Stimulated activated CD8-positive, alpha-beta memory T cell treated with anti-CD3 and anti-CD28 coated beads, Interleukin-15, amount 100 ng/mL, for 1 hour (primary cell): ENCODE measurements at places on chromosomes 11 and 22.

GRCh38 chr22:26481112-26481693 lies 2.4 kb downstream of the HPS4 start:
- DNase-seq, result no peak

- no peak for DNase-seq
These were observed 1240.1 kb downstream of the LRRC4C start for GRCh38 chr11:40219401-40219800.

DNA sequence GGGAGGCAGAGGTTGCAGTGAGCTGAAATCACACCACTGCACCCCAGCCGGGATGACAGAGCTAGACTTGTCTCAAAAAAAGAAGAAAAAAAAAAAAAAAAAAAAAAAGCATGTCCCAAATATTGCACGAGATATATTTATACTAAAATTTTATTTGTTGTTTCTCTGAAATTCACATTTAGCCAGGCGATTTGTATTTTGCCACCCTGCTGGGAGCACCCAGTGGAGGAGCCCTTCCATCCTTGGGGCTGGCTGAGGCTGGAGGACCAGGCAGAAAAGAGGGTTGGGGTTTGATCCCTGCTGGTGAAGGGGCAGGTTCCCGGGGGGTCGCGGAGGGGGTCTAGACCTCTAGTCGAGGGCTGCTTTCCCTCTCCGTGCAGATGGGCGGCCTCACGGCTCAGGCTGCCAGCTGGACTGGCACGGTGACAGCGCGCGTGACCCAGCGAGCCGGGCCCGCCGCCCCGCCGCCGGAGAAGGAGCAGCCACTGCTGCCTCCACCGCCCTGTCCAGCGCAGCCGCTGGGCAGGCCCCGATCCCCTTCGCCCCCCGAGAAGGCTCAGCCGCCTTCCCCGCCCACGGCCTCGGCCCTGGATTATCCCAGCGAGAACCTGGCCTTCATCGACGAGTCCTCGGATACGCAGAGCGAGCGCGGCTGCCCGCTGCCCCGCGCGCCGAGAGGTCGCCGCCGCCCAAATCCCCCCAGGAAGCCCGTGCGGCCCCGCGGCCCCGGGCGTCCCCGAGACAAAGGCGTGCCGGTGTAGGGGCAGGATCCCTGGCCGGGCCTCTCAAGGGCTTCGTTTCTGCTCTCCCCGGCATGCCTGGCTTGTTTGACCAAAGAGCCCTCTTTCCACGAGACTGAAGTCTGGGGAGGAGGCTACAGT lies 952 bp upstream of the CATSPERZ start:
- DNase-seq, result no peak

- no peak for DNase-seq
These were observed 113.5 kb upstream of the IGLL5 start for GRCh38 chr22:22773979-22774604.

- DNase-seq, result no peak
These were observed 179.9 kb upstream of the C11orf87 start for GRCh38 chr11:109241988-109242536.

DNA sequence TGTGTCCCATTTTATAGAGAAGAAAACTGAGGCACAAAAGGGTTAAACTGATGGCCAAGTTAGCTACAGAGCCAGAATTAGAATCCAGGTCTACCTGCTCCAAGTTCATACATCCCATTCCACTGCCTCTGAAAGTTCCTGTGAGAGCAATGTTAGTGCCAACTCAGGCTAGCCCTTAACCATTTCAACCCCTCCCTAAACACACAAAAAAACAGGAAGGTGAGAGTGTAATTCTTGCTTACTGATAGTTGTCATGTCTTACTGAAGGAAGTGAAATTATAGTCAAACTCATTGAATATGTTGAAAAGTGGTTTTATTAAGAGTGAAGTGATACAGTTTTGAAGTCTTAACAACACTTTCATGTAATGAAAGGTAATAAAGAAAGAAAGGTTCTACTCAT lies 2.9 kb upstream of the E2F8 start:
- no peak for DNase-seq

DNA sequence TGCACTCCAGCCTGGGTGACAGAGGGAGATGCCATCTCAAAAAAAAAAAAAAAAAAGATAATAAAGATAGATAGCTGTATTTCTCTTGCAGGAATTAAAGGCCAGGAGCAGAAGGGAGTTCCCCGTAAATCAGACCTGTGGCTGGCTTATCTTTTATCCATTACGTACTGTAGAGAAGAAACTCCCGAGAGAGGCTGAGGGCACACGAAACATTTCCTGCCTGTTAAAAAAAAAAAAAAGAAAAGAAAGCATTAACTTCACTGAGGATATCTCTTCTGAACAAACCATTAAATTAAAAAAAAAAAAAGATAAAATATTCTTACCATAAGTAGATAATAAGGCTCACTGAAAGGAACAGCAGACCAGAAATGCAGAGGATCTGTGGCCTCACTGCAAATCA lies 22.5 kb downstream of the P4HA3 start:
- DNase-seq, result no peak

DNA sequence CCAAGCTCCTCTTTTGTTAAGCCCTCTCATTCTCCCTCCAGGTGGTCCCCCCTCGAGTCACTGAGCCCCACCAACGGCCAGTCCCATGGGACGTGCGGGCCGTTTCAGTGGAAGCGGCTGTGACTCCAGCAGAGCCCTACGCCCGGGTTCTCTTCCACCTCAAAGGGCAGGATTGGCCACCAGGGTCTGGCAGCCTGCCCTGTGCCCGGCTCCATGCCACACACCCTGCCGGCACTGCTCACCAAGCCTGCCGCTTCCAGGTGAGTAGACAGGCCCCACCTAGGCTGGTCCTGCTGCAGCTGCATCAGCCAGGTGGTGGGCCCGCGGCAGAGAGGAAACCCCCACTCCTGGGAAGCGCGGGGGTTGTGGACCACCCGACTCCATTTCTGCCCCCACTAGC lies 3.3 kb downstream of the TMEM132A start:
- no peak for DNase-seq

- no peak for DNase-seq
These were observed 569.1 kb upstream of the CCDC90B start for GRCh38 chr11:83855237-83855636.

GRCh38 chr11:129453293-129453721 lies 77.7 kb downstream of the BARX2 start:
- DNase-seq, result no peak

DNA sequence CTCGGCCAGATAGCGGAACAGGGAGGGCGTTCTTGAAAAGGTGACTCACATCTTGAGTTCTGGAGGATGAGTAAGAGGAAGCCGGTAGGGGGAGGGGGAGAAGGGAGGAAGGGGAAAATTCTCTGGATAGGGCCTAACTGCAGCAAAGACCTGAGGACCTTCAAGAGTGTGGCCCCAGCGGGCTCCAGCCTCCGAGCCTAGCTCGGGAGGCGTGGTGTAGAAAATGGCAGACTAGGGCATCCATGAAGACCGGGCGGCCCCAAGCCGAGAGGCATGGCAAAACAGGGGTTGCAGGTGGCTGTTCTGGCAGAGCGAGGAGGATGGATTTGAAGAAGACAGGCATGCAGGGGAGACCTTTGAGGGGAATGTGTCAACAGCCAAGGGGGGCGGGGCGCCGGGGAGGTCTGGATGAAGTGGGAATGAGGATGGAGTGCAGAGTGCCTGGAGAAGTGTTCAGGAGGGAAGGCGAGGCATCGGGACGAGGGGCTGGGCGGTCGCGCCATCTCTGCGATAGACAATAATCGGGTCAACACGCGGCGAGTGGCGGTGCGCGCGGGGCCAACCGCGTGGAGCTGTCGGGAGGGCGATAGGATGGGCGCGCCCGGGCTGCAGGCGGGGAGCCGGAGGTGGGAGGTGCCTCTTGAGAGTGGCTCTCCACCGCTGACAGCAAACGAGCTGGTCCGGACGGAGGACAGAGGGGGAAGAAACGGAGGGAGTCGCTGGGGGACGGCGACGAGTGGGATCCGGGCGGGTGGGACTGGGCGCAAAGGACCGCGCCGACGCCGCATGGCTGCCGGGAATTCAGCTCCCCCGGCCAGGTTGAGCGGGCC lies 40.0 kb upstream of the CREB3L1 start:
- DNase-seq, result no peak

DNA sequence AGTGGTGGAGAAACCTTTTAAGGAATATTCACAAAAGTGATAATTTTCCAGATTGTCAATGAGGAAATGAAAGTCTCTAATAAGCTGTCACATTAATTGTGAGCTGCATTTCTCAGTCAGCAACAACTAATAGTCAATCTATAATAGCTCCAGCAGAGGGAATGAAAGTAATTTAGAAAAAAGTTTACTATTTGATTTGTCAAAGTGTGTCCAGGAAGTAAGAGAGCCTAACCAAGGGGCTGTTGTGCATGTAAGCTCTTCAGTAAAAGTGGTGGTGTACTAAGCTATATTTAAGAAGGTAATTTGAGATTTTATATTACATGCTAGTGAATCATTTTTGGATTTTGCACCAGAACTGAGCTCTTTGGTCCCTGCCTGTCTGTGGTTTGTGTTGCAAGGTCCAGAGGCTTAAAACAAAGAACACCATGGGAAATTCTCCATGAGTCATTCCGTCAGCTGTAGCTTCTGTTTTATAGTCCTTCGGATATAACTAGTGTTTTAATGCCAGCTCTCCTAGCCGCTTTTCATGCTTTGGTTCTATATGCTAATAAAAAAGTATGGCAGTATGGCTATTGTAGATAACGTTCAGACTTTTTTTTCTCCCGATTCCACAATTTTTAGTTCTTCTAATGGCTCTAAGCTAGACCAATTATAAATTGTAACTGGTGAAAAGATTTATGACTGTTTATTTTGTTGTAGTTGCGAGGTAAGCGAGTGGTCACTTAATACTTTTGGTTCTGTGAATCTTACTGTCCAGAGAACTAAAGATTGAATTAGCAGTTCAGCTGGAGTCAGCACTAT lies 64.6 kb downstream of the ARHGEF12 start:
- DNase-seq, result no peak

DNA sequence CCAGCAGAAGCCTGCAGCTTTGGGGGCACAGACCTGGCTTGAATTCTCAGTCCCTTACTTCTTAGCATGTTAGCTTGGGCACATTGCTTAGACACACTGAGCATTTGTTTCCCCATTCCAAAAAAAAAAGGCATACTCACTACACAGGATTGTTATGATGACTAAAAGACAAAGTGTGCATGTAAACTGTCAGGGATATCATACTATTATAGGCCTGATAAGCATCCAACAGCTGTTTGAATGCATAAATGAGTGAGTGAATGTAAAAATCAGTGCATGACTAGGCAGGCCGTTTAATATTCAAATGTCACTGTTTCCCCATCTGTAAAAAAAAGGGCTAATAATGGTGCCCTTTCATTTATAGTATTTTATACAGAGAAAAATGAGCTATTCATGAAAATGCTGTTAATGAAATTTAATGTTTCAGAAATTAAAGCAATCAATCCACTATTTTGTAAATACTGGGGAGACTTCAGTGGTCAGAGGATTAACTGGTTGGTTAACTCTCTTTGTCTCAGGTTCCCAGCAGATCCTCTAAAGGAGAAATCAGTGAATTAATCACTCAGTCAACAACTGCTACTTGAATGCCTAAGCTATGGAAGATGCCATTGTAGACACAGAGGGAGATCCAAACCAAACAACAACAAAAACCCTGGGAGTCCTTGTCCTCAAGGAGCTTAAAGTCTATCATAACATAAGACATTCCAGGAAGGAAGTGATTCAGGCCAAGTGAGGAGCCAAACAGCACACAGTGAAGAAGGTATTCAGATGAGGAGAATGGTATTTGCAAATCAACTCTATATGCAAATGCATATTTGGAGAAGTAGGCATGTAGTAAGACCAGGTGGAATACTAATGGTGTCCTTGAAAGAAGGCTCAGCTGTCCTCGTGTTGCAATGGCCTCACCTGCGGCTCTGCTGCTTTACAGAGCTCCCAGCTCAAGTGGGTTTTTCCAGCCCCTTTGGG lies 26.8 kb downstream of the BARX2 start:
- DNase-seq, result no peak

- no peak for DNase-seq
These were observed 9.0 kb upstream of the NNMT start for GRCh38 chr11:114287154-114287553.

GRCh38 chr11:12214751-12215150 lies 104.4 kb downstream of the MICAL2 start:
- DNase-seq, result no peak

DNA sequence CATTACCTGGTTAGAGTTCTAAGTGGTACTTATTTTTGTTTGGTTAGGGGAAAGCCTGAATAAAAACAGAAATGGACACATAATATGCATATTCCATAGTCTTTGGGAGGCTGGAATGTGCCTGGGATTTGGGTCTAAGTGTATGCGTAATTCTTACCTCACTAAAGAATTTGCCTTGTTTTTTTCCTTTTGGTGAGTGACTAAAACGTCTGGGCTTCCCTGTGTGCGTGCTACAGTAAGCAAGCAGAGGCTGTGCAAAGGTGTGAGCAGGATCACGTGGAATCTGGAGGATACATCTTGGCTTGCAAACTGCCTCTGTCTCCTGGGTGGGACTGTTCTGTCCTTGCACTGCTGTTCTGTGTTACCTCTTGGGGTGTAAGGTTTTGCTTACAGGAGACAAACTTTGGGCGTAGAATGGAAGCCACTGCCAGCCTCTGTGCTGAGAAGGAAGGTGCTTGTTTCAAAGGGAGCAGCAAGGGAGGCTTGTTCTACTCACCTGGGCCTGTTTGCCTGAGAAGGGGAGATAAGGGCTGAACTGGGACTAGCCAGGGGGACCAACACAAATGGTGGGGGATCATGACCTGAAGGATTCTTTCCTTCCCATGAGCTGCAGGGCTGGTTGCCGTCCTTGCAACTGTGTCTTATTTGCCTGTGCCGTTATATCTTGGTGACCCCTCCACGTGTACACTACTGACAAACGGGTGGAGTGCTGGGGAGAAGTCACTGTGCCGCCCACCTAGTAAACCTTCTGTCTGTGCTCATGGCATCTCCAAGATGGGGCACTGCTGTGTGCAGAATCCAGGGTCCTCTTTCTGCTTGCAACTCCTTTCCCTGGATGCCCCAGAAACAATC lies 4.5 kb downstream of the NEAT1 start:
- no peak for DNase-seq

GRCh38 chr11:19689281-19690000 lies 23.2 kb upstream of the NAV2 start:
- no peak for DNase-seq

DNA sequence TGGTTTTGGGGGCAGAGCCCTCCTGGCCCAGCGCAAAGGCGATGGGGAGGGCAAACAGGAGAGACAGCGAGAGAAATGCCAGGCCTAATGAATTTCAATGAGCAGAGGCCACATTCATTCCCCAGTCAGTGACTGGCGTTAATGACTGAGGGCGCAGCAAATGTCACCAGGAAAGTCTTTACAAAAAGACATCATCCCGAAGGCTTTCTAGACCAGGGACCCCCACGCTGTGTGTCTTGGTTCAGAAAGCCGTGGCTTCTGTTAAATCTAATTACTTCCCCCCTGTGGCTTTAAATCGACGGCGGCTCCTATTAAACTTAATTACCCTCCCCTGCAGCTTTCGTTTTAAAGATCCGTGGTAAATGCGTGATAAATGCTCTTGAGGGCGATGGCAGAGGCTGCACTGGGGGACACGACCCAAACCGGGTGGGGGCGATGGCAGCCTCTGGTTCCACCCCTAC lies 1.6 kb upstream of the FGF19 start:
- no peak for DNase-seq

DNA sequence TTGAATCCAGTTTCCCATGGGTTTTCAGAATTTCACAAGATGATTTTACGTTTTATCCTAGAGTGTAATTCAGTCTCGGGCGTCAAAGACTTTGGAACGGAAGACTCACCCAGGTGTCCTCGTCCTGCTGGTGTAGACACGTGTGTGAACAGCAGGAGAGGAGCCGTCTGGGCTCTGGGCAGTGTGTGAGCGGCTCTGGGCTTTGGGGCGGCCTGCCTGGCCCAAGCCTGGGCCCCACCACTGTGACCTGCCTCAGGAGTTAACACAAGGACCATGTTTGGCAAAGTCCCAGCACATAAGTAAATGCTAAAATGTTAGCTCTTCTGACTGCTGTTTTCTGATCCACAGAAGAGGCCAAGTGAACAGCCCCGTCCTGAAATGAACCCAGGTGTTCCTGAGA lies 1093.3 kb downstream of the BRD1 start:
- DNase-seq, result no peak
